ENCODE measurements at places on chromosomes 11 and 22. TPM values are rescaled to one million over a fixed set of nuclear protein-coding genes. Genes with fewer than 3 reads are reported as not detected.

GRCh38 chr11:31243706-31244105 is 125.8 kb downstream of the DCDC1 start:
- DNase-seq: no peak

DNA sequence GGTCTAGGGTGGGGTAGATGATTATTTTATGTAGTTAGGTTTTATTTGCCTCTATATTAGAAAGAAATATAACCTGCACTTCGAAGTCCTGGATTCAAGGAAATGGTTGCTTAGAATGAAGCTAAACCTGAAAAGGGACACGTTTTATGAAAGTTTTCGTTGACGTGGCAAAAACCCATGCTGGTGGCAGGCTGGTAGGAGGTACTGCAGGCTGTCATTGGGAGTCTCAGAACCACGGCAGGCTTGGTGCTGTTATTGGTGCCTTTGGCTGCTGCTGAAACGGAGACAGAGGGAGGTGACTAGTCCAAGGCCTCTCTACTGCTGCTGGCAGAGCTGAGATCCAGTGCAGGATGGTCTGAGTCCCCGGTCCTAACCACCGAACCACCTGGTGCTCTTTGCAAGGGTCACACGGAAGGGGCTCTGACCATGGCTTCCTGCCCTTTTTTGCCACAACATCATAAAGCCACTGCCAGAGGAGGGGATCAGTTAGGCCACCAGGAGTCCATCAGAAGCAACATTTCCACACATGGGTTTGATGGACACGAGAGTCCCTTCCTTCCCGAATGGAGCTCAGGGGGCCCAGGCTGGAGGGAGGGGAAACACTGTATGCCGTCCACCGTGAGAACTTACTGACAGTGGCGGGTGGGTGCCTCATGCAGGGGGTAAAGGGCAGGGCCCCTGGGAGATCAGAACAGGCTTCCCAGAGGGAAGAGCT is 13.4 kb downstream of the CSF2RB start:
- no peak for DNase-seq

DNA sequence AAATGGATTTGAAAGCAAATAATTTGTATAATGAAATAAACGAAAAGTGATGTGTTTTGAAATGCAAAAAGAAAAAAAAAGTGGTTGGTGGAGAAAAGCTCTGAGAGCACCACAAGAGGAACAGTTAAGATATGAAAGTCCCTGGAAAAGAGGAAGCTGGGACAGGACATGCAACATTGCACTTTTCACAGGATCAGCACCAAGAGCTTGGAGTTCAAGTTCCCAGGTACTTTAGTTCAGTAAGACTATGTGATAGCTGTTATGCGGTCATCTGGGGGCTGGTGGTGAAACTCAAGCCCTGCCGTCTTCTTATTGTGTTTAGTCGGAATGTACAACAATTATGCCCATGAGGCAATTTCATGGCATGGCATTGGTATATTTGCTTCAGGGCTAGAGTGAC is 17.1 kb upstream of the MS4A4A start:
- no peak for DNase-seq

GRCh38 chr11:126158054-126158791 is 53.2 kb downstream of the RPUSD4 start:
- DNase-seq: no peak

GRCh38 chr11:115453693-115454490 is 50.3 kb downstream of the CADM1 start:
- no peak for DNase-seq

The P2RY2 gene
- total RNA-seq: 9.0 TPM

The SULT4A1 gene
- under 0.01 TPM for total RNA-seq

The KCNQ1 gene
- 1.0 TPM for total RNA-seq
